ENCODE measurements at places on chromosomes 2 and 18. TPM values are rescaled to one million over a fixed set of nuclear protein-coding genes. Genes with fewer than 3 reads are reported as not detected.

SUMO1 gene
- polyA plus RNA-seq, result 211 TPM

PROM2 gene
- polyA plus RNA-seq, result 50.5 TPM

NYAP2 gene
- polyA plus RNA-seq, result 0.04 TPM

IL36RN gene
- not detected for polyA plus RNA-seq

AFF3 gene
- 25.0 TPM for polyA plus RNA-seq

TUBA3E gene
- polyA plus RNA-seq, result 0.33 TPM

COPS7B gene
- polyA plus RNA-seq, result 52.1 TPM

EPB41L5 gene
- 88.5 TPM for polyA plus RNA-seq

C2orf78 gene
- not detected for polyA plus RNA-seq
